ENCODE measurements at places on chromosomes 3 and 15.

GRCh38 chr3:160065282-160065681, 76.6 kb downstream of the IL12A start:
- DNase-seq: no peak

- no peak for DNase-seq
These were observed 81.7 kb upstream of the DPH6 start for GRCh38 chr15:35627696-35628095.

GRCh38 chr15:71599418-71600151, 210.8 kb upstream of the NR2E3 start:
- no peak for DNase-seq

GRCh38 chr3:195896361-195897080, 11.8 kb downstream of the TNK2 start:
- no peak for DNase-seq

DNA sequence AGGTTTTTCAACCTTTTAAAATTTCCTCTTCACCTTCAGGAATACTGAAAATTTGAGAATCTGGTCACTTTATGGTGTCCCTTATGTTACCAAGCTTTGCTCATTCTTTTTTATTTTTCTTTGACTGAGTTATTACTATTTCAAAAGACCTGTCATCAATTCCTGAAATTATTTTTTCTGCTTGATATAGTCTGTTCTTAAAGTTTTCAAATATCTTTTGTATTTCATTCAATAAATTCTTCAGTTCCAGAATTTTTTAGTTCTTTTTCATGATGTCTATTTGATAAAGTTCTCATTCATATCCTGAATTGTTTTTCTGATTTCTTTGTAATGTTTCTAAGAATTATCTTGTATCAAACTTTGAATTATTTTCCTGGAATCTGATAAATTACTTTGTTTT, 63.9 kb downstream of the UQCC5 start:
- no peak for DNase-seq

DNA sequence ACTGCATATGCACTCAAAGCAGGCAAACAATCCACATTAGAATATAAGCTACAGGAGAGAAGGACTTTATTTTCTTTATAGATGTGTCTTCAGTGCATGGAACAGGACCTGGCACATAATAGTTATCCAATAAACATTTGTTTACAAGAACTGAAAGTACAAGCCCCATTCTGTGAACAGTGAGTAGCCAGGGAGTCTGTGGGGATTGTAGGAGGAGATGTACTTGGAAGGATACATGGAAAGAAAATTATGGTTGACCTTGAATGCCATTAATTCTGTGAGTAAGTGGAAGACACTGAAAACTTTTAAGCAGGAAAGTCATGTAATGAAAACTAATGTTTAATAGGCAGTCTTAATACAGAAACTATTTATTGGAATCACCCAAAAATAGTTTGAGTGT, 28.3 kb downstream of the MASP1 start:
- no peak for DNase-seq

DNA sequence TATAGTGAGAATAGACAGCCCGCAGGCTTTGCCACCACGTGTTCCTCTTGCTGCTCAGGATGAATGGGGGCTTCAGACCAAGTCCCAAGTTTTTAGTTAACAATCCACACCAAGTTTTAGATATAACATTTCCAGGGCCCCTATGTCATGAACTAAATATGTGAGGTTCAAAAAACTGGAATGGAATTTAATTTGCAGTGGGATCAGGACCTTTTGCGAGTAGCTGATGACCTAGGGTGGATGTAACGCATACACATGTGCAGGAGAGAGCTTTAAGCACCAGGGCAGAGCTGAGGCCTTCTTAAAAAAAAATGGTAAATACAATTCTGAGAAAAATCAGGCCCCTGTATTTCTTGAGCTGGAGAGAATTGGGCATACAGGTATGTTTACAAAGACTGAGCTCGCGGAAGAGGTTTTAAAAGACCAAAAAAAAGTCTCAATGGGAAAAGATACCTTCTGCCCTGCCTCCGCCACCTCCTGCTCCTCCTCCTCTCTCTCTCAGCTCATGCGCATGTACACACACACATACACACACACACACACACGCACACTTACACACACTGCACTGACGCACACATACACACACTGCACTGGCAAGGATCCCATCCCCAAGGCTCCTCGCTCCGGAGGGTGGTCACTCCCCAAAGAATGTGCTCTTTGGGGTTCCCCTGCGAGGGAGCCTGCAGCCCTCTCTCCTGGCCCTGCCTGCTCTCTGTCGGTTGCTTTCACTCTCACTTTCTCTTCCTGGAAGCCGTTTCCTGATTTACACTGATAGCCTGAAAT, 48.2 kb upstream of the IGF1R start:
- DNase-seq: no peak

- no peak for DNase-seq
These were observed 245.6 kb upstream of the PEX5L start for GRCh38 chr3:180282386-180282785.

DNA sequence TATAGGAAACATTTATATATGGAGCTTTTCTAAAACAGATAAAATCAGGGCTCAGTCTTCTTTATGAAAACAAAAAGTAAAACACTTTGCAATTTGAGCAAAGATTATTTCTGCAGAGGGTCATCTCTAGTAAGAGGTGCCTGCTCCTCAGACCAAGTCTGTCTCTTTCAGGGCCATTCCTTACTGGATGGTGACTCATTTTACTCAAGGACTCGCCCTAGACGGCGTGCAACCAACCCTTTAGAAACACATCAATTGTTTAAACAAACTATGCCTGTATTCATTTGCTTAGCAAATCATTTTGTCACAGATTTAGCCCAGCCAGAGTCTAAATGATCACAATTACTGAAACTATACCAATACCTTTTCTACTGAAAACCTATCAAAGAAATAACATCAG, 242.8 kb upstream of the ICE2 start:
- DNase-seq: no peak

GRCh38 chr3:116077557-116077956, 367.7 kb downstream of the LSAMP start:
- no peak for DNase-seq

- no peak for DNase-seq
These were observed 58.7 kb downstream of the P2RY1 start for GRCh38 chr3:152893647-152894046.

- DNase-seq: no peak
These were observed 16.2 kb downstream of the CEP152 start for GRCh38 chr15:48794697-48795134.

GRCh38 chr15:98625614-98626013, 22.7 kb upstream of the IGF1R start:
- DNase-seq: no peak

DNA sequence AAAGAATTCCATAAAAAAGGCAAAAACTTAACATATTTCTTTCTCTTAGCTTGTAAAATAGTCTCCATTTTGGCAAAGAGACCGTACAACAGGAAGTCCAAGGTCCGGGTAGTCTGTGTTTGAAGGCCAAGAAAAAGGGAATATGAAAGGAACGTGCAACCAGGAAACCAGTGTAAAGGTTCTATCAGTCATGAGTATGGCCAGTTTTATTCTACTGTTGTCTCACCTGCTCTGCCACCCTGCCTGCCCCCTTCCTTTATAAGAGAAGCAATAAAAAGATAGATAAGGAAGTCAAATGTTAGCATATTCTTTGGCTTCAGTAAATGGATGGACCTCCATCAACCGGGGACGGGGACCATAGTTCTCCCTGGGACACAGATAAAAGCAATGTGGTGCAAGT, 370.6 kb upstream of the ROBO2 start:
- DNase-seq: no peak

- DNase-seq: peak; percentile 24
These were observed 92.0 kb downstream of the PLXNA1 start for GRCh38 chr3:127074900-127075360.

DNA sequence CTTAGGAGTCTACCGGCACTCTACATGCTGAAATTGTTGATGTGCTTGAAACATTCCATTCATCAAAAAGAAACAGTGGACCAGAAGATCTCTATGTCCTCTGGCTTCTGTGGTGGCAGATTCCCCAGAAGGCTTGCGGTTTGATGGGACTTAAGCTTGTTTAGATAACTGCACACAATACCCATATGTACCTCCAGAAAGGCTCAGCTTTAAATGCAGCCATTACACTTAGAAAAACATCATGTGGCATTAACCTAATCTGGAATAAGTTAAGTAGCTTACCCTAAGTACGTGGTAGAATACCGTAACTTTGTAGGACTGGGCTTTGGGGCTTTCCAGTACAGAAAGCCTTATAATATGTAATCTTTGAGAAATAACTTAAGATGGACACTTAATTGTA, 187.3 kb downstream of the RBMS3 start:
- DNase-seq: no peak

DNA sequence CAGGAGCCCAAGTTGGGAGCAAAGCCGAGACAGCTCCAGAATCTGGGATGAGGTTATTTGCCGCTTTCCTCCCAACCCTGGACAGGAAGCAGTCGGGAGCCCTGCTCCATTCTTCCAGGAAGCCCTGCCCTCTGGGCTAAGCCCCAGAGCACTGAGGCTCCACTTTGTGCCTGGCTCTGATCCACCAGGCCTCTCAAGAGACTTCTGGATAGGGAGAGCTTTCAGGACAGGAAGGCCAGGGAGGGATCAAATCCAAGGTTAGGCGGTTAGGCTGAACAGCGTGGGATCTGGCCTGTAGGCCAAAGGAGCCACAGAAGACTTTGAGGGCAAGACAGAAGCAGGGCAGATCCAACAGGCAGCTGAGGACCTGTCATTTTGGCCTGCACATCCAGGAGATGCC, 835 bp downstream of the STOML1 start:
- DNase-seq: peak; percentile 7
